ENCODE measurements at places on chromosomes 16 and 17.

GRCh38 chr17:76173474-76173873, 32.4 kb upstream of the FOXJ1 start:
- no peak for DNase-seq

GRCh38 chr16:88780142-88781062, 4.6 kb downstream of the PIEZO1 start:
- no peak for DNase-seq

DNA sequence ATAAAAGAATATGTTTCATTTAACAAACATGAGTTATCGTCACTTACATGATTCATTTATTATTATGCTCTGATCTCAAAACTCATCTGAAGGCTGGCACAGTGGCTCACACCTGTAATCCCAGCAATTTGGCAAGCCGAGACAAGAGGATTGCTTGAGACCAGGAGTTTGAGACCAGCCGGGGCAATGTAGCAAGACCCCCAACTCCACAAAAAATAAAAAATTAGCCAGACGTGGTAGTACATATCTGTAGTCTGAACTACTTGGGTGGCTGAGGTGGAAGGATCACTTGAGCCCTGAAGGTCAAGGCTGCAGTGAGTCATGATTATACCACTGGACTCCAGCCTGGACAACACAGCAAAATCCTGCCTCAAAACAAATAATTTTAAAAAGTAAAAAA, 16.0 kb downstream of the APPBP2 start:
- DNase-seq, result no peak

GRCh38 chr17:75345514-75346167, 56.4 kb upstream of the SLC25A19 start:
- DNase-seq, result no peak

GRCh38 chr16:58937661-58938060, 203.5 kb upstream of the GOT2 start:
- no peak for DNase-seq

DNA sequence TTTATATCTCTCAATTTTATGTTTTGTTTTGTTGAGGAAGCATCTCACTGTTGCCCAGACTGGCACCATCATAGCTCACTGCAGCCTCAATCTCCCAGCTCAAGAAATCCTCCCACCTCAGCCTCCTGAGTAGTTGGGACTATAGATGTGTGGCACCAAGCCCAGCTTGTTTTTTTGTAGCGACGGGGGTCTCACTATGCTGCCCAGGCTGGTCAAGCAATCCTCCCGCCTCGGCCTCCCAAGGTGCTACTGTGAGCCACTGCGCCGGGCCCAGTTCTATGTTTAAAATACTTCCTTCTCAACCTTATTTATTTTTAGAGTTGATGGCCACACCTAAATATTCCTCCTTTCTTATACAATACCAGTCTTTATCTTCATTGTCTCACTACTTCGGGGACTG, 1.9 kb upstream of the NFE2L1 start:
- DNase-seq, result no peak

DNA sequence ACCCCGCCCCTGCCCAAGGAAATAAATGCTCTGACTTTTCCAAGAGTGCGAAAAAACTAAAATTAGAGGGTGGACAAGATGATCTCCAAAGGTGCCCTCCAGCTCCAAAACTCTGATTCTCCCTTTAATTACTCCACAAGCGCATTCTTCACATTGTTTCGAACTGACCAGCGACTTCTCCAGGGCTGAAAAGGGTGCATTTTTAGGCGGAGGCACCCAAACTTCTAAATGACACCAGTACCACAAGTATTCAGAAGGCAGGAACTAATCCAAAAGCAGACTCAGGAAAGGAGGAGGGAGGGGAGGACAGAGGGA, 750 bp downstream of the ZFHX3 start:
- DNase-seq, result no peak

DNA sequence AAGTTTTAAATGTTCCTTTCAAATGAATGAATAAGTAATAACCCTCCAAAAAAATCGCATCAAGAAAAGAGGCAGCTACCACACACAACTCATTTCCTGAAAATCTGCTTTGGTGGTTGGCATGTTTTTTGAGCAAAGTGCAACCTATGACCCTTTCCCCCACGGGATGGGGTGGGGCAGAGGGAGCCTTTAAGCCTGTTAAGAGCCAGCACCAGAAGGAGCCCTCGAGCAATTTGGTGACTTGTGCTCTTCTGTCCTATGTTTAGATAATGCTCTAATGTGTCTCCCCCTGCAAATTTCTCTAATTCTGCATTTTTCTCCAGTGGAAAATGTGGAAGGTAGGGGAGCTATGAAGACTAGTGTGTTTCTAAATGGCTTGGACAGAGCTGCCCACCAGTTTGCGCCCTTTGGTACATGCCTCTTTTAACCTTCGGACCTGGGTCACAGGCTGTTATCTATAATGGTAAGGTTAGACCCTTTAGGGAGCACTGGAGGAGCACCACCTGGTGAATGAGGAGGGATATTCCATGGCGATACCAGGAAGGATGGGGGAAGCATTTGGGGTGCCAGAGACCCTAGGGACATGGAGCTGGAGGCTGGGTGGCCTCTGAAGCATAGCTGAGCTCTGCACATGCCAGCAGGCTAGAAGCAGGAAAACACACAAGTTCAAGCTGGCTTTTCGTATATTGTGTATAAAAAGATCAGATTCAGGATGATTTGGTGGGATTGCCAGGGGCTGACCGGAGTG, 1.6 kb downstream of the PYCARD start:
- DNase-seq, result no peak

- no peak for DNase-seq
Measured at GRCh38 chr17:75816693-75817092, 27.5 kb downstream of the UNC13D start.

DNA sequence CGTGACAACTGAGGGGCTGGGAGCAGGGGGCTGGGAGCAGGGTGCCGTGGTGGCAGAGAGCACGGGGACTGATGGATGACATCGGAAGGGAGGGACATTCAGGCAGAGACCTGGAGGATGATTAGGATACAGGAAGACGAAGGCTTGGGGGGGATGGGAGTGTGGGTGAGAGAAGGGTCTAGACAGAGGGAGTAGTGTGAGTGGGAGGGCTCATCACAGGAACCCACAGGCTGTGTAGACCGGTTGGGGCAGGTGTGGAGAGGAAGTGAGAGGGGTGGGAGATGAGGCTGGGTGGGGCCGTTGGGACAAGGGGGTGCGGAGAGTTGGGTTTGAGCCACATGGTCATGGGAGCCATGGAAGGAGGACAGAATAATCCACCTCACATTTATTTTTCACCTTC, 83.8 kb downstream of the RAP1GAP2 start:
- DNase-seq, result no peak

- DNase-seq, result no peak
Measured at GRCh38 chr16:1471569-1472194, 3.1 kb downstream of the CLCN7 start.

GRCh38 chr16:27902551-27902950, 161.0 kb downstream of the GSG1L start:
- DNase-seq, result no peak

DNA sequence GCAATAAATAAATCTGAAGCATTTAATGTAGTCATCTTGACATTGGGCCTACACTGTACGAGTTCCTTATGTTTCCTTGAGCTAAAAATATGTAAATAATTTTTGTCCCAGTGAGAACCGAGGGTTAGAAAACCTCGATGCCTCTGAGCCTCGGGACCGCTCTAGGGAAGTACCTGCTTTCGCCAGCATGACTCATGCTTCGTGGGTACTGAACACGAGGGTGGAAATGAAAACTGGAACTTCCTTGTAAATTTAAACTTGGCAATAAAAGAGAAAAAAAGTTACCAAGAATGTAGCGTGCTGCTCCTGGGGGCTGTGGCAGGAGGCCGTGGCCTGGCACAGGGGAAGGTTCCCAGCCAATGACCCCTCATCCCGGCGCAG, 74.1 kb downstream of the SOCS1 start:
- DNase-seq, result no peak

- DNase-seq, result no peak
Measured at GRCh38 chr17:5583426-5584382, 605 bp downstream of the NLRP1 start.

GRCh38 chr16:31225193-31225592, 8.3 kb upstream of the PYDC1 start:
- DNase-seq, result no peak

DNA sequence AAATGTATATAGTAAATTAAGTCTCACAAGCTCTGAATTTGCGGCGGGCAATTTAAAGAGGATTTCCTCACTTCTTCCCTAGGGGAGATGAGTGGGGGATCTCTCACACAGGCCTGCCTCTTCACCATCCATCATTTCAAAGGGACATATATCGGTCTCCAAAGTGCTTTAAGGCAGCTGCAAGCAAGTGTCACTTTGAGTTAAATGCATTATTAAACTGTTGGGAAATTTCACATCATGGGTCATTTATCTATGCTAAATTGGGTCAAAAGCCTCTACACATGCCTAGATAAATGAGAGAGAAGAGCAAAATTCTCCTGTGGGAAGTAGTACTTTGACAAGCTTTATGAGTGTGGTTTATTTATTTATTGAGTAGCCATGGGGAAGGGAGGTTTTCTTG, 1106.1 kb upstream of the GOT2 start:
- DNase-seq, result no peak

DNA sequence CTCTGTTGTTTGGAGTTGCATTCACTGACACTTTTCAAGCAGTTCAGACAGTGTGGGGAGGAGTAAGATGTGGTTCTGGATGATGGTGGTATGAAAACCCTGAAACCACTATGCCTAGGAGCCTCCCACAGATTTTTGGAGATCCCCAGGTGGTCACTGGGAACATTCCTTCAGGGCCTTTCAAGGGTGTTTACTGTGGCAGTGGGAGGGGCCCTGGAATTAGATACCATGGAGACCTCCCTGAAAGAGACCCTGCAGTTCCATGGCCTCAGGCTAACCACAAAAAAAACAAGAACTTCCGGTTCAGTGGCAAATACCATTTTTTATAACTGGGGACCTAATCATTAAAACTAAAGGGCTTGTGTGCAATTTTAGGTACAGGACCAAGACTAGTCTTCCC, 79.9 kb downstream of the TMEM100 start:
- DNase-seq, result no peak

- no peak for DNase-seq
Measured at GRCh38 chr16:15571557-15571956, 71.4 kb downstream of the MARF1 start.

GRCh38 chr17:76911299-76912017, 43.3 kb downstream of the MGAT5B start:
- no peak for DNase-seq

DNA sequence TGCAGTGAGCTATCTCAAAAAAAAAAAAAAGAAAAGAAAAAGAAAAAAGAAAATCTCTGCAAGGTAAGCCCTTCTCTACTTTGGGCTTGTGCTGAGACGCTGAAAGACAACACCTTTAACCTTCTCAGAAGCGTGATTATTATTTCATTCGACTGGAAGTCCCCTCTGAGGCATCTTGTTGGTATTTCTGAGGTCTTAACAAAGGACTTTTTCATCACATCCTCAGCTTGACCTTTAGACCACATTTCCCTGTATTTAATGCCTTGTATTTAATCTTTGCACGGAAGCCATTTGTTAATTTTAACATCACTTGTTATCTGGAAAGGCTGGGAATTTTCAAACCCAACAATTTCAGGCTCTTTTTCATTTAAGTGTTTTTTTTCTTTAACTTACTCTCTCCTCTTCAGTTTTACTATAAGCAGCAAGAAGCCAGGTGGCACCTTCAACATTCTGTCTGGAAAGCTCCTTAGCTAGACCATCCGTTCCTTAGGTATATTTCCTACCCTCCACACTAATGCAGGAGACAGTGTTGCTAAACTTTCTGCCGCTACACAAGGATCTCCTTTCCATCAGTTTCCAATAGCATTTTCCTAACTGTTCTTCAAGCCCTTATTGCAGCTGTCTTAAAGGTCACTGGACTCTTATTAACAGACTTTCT, 10.3 kb downstream of the KCTD13 start:
- DNase-seq, result no peak

GRCh38 chr17:6078458-6078871, 8.3 kb downstream of the WSCD1 start:
- no peak for DNase-seq

DNA sequence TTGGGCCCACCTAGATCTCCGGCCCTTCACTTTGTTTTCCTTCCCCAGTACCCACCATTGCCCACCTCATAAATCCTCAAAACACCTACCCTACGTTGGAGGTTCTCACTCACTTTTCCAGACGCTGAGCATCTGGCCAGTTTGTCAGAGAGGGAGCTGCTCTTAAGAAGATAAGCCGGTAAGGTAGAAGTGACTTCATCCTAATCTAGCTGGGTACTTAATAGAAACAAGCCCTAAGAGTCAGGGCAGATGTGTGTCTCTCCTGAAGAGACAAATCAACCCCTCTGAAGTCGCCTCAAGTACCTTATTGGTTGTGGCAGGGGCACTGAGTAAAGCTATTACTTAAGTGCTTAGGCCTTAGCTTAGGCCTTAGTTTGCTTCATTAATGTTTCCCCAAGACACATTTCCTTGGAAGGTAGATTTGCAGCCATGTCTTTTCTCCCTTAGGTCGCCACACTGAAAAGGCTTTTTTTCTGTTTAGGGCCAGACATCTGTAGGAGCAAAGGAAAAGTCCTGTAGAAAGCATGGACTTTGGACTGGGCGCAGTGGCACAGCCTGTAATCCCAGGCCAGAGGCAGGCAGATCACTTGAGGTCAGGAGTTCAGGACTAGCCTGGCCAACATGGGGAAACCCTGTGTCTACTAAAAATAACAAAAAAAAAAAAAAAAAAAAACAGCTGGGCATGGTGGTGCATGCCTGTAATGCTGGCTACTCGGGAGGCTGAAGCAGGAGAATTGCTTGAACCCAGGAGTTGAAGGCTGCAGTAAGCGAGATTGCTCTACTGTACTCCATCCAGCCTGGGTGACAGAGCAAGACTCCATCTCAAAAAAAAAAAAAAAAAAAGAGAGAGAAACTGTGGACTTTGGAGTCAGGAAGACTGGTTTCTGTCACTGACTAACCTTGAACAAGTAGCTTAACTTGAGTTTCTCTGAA, 1.0 kb downstream of the TACO1 start:
- no peak for DNase-seq

DNA sequence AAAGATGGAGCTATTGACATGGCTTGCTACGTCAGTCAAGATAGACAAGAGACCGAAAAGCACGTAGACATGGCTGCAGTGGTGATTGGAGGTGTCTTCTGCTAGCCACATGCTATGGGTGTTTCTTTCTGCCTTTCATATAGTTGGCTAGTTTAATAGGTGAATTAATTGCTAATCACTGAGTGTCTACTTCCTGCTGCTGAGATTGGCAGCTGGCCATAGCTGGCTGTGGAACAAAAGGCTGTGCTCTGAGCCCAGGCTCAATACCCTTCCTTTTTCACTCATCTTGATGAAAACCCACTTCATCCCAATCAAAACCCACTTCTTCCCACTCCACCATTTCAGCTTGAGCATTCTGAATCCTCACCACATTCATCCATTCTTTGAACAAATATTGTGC, 221.4 kb upstream of the MAF start:
- DNase-seq, result no peak

DNA sequence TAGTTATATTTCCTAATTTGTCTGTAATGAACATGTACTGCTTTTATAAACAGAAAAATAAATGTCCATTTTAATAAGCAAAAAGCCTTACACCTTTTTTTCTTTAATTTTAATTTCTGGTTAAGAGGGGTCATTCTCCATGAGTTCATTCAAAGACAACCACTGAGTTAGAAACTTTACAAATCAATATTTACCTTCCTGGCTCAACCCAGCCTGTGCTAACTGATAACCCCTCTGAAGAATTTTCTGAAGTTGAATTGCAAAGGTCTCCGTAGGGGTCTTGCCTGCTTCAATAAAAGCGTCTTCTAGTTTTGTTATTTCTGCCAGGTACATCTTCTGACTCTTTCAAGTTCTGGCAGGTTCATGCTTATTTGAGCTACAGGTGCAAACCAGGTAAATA, 440.4 kb upstream of the SALL1 start:
- DNase-seq, result no peak

- no peak for DNase-seq
Measured at GRCh38 chr16:1527836-1528811, 5.3 kb upstream of the TMEM204 start.
